Kidney epithelial cell (primary cell): ENCODE measurements at places on chromosomes 3 and 15.

GRCh38 chr15:68469162-68470048 lies 37.4 kb upstream of the ITGA11 start:
- no peak for DNase-seq

DNA sequence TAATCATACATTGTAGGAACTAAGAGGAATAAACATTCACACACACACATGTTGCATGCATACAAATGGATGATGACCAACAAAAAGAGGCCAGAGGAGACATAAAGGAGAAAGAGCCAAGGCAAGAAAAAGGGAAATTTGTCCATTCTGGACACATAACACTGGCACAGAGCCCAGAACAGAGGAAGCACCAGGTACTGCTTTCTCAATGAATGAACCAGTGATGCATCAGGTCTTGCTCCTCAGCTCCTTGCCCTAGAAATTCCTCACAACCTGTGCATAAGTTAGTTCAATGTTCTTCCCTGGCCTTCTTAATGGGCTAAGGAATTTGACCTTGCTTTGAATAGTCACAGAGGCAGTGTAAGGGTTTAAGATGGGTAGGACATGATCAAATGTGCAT lies 270.3 kb downstream of the ERC2 start:
- no peak for DNase-seq

- no peak for DNase-seq
Observed at GRCh38 chr15:89442155-89442554, 54.2 kb downstream of the RHCG start.

- no peak for DNase-seq
Observed at GRCh38 chr15:40272485-40273056, 10.3 kb downstream of the ANKRD63 start.

GRCh38 chr3:1677576-1678156 lies 421.0 kb upstream of the CNTN4 start:
- DNase-seq = no peak

DNA sequence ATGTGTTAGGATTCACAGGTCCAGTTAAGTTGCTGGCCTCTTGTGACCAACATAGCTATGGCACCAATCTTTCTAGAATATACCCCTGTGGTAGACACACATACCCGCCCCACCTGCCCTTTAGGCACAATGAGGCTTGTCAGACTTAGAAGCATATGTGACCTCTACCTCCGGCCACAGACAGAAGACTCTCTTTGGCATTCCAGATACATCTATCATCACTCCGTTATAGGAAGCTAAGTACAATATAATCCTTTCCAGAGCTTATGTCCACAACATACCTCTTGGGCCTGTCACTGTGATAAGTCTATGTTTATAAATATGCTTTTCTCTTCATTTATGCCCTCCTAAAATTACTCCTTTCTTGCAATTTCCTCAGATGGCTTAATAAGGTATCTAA lies 39.8 kb downstream of the CD47 start:
- no peak for DNase-seq

GRCh38 chr3:9396301-9396631 lies 1.1 kb upstream of the SETD5 start:
- peak; percentile 93 for DNase-seq

- DNase-seq = peak; percentile 64
Observed at GRCh38 chr15:25849157-25849921, 13.8 kb downstream of the ATP10A start.

DNA sequence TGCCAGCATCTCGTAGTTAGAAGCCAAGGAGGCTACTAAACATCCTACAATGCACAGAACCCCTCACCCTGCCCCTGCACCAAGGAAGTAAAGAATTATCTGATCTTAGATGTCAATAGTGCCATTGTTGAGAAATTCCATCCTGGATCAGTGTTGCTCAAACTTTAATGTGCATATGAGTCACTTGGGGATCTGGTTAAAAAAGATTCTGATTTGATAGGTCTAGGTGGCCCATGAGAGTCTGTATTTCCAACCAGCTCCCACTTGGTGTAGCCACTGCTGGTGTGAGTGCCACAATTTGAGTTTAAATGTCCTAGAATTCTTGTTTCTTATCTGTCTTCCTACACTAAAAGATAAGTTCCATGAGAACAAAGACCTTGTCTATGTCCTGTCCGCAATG lies 43.7 kb downstream of the TMEM45A start:
- no peak for DNase-seq

GRCh38 chr3:77935418-77935817 lies 895.5 kb downstream of the ROBO2 start:
- DNase-seq = no peak
